Caudate nucleus (tissue), 63 donors: ENCODE measurements at places on chromosomes 4 and X.

- DNase-seq: no peak
Observed at GRCh38 chr4:52957220-52957686, 95.1 kb downstream of the RASL11B start.

DNA sequence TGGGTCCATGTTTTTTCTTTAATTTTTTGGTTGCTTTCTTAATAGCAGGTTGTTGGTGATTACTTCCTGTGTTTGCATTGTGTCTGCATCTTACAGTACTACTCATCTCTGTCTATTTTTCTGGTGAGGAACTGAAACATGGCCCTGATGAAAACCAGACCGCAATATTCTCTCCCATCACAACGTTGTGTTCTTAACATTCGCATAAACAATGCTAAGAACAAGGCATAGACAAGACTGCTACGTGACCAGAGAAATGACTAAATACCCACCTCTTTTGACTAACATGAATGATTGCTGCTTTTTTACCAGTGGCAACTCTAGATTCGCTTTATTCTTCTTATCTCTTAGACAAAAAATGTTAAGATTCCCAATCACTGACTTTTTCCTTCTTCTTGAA is 179.1 kb downstream of the GC start:
- DNase-seq: no peak

DNA sequence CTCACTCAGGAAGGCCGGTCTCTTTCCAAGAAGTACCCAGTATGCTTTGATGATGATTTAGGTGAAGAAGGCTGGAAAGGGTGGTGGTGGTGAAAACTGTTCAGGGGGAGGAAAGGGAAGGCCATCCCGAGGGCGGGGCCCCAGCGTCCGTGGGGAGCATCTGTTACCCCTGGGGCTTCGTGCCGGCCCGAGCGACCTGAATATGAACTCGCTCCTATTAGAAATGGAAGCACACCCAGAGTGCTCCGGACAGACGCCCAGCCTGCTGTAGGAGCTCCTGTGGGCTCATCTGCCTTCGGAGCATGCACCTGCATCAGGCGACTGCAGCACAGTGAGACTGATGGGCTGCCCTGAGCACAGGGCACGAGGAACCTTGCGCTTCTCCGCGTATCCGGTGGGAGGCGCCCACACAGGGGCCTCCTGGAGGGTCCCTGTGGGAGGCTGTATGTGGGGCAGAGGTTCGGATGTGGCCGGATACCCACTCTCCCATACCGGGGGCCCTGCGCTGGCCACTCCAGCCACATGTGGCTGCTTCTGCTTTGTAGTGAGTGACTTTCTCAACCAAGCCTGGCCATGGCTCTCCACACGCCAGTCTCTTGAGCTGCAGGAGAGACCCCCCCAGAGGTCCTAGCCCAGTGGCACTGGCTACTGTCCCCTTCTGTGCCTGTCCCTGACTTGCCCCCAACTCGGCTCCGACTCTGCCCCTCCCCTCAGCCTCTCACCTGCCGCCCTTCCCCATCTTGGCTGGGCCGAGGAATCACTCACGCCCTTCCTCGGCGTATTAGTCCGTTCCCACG is 36.7 kb downstream of the FGFRL1 start:
- DNase-seq: no peak

DNA sequence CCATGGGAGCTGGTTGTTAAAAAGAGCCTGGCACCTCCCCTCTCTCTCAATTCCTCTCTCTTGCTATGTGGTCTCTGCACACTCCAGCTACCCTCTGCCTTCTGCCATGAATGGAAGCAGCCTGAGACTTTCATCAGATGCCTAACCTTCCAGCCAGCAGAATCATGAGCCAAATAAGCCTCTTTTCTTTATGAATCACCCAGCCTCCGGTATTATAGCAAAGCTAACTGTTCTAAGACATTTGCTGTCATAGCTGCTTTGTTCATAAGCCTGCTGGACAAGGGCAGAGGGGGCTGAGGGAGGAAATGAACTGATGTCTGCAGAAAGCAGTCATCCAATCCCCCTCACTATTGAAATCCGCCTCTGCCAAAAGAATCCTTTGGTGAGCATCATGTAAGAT is 196.7 kb downstream of the ZNF330 start:
- no peak for DNase-seq

- DNase-seq: no peak
Observed at GRCh38 chr4:17027495-17027894, 129.1 kb upstream of the LDB2 start.

- DNase-seq: no peak
Observed at GRCh38 chr4:2604614-2605013, 68.2 kb downstream of the FAM193A start.

- DNase-seq: no peak
Observed at GRCh38 chr4:140326395-140326993, 47.0 kb upstream of the SCOC start.

- no peak for DNase-seq
Observed at GRCh38 chr4:142813388-142813787, 32.7 kb downstream of the INPP4B start.

DNA sequence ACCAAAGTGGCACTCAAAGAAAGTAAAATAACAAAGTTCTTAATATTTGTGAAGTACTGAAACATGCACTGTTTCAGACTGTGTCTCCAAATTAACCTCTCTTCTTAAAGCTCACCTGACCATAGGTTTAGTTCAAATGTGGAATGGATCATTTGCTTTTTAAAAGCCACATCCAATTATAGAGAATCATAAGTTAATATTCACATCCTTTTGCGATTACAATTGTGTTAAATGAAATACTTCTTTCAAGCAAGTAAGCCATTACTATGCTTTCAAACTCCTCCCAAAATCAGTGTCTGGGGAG is 95.3 kb upstream of the PTPN13 start:
- DNase-seq: no peak

- no peak for DNase-seq
Observed at GRCh38 chrX:37677765-37678164, 7.8 kb upstream of the XK start.

- no peak for DNase-seq
Observed at GRCh38 chrX:100316987-100317386, 93.1 kb downstream of the PCDH19 start.

DNA sequence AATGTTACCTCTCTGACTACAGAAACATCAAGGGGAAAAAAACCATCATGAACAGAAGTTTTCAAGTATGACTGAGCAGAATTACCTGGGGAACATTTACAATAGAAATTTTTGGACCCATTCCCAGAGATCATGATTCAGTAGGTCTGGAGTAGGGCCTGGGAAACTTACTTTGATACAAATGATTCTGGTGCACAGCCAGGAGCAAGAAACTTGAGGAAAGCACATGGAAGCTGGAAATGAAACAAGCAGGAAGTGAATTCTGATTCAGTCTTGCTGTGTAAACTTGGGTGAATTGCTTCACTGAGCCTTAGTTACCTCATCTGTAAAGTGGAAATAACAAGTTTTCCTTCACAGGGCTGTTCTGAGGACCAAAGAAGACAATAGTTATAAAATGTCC is 192.5 kb upstream of the TAPT1 start:
- DNase-seq: no peak

DNA sequence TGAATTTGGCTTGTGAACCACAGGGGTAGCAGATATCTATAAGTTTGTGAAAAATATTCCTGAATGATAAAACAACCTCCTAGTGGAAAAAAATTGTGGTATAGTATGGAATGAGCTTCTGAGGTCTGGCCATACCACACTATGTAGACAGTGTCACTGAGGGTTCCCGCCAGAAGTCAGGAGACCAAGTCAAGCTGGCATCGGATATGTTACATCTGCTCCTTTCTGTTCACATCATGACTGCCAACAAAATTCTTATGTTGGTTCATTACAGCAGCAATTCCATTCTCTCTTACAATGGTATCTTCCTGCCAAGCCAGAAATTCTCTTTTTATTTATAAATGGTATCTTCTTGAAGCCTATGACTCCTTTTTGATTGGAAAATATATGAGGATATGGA is 273.0 kb downstream of the PPP3CA start:
- DNase-seq: no peak

DNA sequence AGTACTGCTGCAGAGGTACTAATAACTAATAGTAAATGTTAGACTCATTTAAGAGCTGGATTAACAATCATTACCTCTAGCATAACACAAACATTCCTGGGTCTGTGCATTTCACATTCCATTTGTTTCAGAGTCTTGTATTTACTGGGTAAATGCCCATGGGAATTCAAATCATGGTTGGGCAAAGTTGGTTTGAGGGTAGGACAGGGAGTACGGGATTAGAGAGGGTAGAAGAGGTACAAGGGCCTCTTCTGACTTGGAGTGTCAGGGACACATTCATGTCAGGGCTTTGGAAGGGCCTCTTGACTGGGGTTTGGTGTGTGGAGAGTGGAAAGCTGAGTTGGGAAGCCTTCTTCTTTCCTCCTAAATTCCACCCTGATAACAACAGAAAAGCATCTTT is 65.9 kb downstream of the WWC2 start:
- no peak for DNase-seq

DNA sequence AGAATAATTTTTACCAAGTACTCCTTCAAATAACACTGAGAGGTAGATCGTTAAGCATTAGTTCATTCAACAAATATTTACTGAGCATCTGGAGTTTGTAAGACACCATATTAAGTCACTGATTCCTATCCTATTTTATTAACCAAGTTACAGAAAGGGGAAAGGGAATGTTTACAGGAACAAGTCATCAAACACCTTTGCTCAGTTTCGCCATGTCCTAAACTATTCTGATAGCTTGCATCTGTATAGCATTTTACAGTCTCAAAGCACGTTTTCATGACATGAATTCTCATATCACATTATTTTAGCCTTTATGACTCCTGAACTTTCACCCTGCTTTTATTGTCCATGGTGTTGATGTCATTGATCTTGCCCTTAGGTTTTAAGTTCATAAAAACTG is 89.2 kb downstream of the AREG start:
- no peak for DNase-seq

- DNase-seq: no peak
Observed at GRCh38 chr4:108355902-108356535, 187.3 kb upstream of the LEF1 start.

GRCh38 chr4:109131559-109131958 is 170.9 kb downstream of the COL25A1 start:
- DNase-seq: no peak

DNA sequence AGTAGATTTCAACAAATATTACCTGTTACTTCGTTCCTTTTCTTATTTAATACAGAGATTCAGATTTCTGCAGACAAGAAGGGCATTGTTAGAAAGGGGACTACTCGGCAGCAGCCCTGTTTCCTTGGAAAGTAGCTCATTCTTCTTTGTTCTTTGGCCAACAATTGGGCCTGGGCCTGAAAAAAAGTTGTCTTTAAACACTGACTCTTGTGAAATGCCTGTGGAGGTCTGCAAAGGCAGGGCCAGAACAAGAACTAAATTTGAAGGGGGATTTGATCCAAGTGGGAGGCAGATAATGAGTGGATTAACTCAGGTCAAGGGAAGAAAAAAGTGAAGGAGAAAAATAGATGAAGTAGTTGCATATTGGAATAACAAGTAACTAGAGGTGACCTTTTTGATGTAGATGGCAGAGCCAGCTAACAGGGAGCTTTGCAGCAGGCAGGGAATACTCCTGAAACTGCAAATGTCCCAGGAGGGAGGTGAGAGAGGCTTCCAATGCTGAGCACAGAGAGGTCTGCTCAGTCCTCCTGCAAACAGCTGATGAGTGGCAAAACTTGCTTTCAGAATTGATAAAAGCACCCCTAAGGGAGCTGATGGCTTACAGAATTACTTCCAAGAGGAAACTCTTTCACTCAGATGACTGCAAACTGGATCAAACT is 393.2 kb upstream of the HS3ST1 start:
- no peak for DNase-seq

- DNase-seq: peak; percentile 61
Observed at GRCh38 chr4:99946356-99947189, at the start of gene DNAJB14. Gene DNAJB14, minus strand, starts transcription at chr4:99946618. Its CDS starts 47 bp downstream, at chr4:99946571.

- no peak for DNase-seq
Observed at GRCh38 chr4:149112109-149112508, 669.9 kb upstream of the NR3C2 start.

- DNase-seq: no peak
Observed at GRCh38 chr4:37627263-37627662, 58.9 kb downstream of the RELL1 start.
